RKO (cell line): ENCODE measurements at places on chromosomes 5 and 9.

DNA sequence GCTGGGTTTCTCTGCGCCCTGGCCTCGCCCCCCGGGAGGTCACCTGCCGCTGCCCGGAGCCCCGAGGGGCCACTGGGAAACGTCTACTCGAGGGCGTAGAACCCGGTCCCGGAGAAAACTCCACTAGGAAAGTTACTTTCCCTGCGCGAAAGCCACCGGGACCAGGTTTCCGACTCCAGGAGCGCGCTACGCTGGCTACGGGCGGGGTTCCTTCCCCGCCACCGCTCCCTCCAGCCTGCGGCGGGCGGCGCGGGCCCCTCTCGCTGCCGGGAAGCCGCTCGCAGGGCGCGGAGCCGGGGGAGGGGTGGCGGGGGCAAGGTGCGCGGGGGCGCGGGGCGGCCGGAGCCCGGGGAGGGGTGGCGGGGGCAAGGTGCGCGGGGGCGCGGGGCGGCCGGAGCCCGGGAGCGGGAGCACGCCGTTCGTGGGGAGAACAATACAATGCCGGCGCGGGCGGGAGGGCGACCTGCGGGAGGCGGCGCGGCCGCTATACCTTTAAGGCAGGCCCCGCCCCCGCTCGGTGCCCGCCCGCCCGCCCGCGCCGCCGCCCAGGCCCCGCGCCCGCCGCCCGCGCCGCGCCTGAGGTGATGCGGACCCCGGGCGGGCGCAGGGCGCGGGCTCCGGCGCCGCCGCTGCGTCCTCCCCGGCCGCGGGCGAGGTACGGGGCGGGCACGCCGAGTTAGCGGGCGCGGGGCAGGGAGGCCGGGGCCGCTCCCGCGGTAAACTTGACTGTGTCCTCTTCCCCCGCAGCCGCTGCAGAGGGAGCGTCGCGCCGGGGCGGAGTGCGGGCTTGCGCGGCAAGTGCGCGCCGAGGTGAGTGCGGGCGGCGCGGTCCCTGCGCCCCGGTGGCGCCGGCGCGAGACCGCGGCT, 278.1 kb downstream of the AOPEP start:
- DNase-seq: peak; percentile 36

GRCh38 chr5:15627647-15628046, 127.7 kb downstream of the FBXL7 start:
- no peak for DNase-seq

GRCh38 chr5:2181557-2181956, 298.8 kb upstream of the IRX4 start:
- DNase-seq: no peak

DNA sequence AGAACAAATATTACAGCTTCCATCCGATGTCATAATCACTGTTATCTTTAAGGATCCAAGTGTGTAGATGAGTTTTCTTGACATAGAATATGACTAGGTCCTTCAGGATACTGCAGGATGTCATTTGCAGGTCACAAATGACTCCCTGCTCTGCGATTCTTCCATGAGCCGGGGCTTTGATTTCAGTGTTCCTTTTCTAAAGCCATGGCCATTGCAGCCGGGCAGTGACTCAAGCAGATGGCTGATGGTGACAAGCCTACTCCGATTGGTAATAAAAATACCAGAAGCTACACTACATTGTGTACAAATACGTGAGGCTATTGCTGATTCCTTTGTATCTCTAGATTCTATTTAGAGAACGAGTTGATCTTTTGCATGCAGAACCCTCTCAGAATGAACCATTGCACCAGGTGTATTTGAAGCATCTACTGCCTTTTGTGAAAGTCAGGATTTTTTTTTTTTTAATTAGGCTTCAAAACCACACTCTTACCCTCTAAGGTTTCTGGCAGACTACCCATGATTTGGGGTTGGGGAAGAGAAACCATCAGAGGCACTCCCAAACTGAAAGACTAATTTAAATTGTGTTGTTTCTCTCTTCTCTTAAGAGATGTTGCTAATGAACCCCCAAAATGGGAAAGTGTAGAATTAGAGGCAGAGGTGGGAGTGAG, 271.0 kb upstream of the ADRA1B start:
- DNase-seq: no peak

GRCh38 chr5:180595381-180596114, 4.2 kb upstream of the SCGB3A1 start:
- DNase-seq: no peak

- DNase-seq: no peak
Observed at GRCh38 chr5:1551426-1552301, 27.9 kb upstream of the LPCAT1 start.

DNA sequence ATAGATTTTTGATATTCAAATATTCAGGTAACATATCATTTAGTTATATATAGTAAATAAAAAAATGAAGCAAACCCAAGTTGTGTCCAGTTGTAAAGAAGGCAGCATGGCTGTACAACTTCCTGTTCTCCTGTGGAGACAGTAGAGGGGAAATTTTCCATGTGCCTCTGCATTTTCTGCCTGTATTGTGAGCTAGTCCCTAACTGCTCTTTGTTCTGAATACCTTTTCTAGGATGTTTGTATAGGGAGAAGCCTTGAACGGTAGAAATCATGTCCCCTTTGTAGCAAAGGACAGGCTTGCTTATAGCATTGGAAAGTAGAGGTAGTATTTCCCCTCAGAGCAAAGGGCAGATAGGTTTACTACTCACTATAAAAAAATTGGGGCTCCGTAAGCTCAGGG, 13.3 kb upstream of the RPS23 start:
- no peak for DNase-seq

DNA sequence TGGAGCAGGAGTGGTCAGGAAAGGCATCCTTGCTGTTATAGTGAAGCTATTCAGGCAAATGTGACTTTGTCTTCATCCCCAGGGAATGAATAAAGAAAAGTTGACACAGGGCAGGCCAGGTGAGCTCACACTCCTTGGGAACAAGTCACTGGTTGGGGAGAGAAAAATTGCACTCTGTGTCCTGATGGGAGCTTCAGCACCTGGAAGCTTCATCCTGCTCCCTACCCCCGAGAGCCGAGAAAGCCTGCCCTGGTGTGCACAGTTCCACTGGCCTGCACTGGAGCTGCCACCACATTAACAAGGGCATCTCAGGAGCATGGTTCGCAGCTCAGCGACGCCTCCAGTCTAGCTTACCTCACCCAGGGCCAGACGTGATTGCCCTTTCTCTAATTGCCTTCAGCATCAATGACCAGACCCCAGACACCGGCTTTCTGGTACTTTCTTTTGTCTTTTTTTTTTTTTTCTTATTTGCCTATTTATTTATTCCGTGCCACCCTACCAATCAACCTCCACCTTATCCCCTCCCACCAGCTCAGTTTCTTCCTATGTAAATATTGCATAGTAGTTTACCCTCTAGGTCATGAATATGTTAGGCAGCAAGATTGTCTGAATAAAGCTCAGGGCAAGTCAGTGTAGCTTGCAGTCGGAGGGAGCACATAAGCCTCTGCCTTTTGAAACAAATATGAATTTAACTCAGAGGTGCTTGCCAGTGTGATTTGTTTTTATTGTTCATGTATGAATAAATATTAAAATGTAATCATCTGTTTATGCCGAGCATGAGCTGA, 87.4 kb downstream of the DOCK2 start:
- DNase-seq: no peak

GRCh38 chr5:142839711-142840346, 69.7 kb downstream of the ARHGAP26 start:
- DNase-seq: no peak

GRCh38 chr9:8491563-8491962, 692.0 kb upstream of the DMAC1 start:
- DNase-seq: no peak

DNA sequence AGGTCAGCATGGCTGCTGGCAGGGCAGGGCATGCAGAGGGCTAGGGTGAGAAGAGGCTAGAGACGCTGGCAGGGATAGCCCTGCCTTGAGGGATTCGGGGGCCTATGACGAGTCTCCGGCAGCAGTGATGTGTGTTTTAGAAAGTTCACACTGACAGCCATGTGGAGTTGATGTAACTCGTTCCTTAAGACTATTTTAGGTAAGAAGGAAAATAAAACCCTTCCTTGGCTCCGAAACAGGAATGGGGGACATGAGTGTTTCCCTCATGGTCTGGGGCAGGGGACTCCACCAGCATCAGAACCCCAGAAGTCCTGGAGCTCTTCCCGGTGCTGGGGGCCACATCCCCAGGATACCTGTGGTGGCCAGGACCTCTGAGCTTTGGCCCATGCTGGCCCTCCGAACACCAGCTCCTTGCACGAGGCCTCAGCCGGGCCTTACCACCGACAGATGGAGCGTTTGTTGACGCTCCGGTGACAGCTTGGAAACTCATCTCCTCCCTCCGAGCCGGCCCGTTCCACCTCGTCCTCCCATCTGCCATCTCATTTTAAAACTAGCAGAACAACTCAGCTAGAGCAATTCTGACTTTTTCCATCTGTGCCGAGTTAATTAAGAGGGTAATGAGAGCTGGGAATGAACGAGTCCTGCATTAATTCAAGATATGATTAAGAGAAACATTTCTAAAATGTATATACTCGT, 337.7 kb downstream of the CDK5RAP2 start:
- DNase-seq: no peak

- DNase-seq: no peak
Observed at GRCh38 chr5:2164586-2164985, 281.9 kb upstream of the IRX4 start.

- no peak for DNase-seq
Observed at GRCh38 chr5:113274836-113275414, 159.9 kb downstream of the TSSK1B start.

DNA sequence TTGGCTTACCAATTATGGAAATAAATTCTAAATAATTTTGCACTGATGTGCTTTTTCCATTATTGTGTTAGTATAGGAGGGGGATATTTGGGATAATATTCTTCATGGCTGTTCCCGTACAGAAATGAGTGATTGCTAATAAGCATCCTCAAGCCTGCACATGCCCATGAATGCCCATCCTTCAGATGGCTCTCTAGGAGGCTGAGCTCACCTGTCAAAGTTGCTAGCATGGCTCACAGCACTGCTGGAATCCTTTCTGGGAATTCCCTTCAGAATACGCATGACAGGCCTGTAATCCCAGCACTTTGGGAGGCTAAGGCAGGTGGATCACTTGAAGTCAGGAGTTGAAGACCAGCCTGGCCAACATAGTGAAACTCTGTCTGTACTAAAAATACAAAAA, 124.1 kb downstream of the NXNL2 start:
- no peak for DNase-seq

DNA sequence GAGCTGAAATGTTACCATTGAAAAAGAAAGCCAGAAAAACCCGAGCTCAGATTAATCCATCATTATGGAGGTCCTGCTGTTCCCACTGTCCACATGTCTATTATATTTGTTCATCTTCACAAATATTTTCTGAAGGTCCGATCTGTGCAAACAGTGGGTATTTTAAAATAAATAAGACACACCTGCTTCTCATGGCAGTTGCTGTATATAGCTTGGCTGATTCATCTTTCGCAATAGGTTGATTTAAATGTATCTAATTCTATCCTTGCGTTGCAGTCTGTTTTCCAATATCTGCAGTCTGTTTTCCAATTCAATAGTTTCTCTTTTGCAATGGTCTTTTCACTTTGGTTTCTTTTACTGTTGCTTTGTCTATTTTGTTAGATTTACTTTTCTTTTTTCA, 87.4 kb upstream of the PCA3 start:
- no peak for DNase-seq

DNA sequence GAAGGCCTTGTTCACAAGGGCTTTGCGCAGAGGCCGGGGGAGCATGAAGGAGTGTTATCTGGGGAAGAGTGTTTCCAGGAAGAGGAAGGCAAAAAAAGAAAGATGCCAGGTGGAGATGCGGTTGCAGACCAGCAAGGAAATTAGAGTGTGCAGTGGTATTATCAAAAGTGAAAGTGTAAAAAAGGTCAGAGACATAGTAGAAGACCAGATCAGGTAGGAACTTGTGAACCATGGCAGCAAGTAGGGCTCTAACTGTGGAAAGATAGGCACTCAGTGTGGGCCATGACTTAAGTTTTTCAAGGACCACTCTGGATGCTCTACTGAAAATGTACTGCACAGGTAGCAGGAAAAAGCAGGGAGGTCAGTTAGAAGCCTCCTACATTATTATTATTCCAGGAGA, 90.1 kb upstream of the SPOCK1 start:
- no peak for DNase-seq
